D721Med (cell line): ENCODE measurements at places on chromosomes 5 and 9.

- no peak for DNase-seq
These were observed 11.0 kb downstream of the CDH10 start for GRCh38 chr5:24633715-24634325.

DNA sequence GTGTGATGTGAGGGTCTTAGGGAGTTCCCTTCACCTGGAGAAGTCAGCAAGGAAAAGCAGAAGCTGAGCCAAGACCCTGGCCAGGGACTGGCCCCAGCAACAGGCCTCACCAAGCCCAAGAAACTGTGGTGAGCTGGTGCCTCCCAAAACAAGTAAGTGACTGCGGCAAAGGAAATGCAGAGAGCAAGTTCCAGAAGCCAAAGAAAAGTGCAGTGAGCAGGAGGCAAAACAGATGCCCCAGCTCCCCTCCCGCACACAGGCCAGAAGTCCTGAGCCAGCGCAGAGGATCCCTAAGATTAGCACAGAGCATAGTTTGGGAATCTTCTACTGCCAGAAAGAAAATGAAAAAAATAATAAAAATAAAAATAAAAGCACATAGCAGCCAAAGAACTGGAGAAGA lies 13.2 kb downstream of the MED27 start:
- DNase-seq: no peak

DNA sequence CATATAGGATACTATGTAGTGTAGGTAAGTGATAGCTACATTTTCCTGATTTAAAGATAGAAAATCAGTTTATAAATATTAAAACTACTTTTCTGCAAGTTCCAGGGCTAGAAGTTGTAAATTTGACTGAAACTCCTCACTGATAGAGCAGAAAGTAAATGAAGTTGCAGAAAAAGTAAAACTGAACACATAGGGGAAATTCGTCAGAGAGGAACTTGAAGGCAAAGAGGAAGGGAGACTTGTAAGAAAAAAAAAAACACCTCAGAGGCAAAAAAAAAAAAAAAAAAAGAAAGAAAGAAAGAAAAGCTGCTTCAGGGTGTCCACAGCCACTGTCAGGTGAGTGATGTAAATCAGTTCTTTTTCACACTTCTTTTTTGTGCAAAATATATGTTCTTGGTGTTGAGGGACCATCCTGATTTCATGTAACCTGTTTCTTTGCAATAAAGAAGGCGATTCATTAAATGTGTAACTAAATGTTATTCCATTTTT lies 336.2 kb upstream of the ZNF462 start:
- DNase-seq: no peak

DNA sequence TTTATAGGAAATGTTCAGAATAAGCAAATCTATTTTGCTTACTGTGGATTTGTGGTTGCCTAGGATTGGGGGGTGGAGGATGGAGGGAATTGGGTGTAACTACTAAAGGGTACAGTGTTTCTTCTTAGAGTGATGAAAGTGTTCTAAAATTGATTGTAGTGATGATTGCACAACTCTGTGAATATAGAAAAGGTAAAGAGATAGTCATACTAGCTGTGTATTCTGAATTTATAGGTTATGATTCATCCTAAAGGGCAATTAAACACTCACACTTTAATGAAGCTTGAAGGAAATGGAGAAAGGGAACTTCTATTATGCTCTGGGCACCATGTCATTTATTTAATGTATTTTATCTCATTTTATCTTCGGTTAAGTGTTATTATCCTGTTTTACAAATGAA lies 9.9 kb downstream of the TXNDC8 start:
- DNase-seq: no peak

GRCh38 chr5:37569466-37569865 lies 190.3 kb downstream of the WDR70 start:
- DNase-seq: no peak
